ENCODE measurements at places on chromosomes 16 and 17.

GRCh38 chr16:28837672-28838557 lies 8.2 kb downstream of the TUFM start:
- no peak for DNase-seq

DNA sequence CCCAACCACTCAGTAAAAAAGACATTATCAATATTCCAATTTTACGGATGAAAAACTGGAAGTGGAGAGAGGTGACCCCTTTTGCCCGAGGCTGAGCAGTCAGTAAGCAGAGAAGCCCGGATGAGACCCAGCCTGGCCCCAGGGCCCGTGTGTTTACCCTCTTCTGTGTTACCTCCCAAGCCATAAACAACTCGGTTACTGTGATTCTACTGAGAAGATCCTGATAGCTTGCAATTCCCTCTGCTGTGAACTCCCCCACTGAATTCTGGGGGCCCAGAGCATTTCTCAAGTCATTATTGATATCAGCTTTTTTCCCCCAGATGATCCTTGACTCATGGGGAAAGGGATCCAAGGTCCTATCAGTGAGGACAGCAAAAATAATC lies 482.6 kb upstream of the ERCC4 start:
- DNase-seq = no peak

- DNase-seq = peak; percentile 80
Measured at GRCh38 chr16:11640987-11641817, 27.1 kb upstream of the SNN start.

DNA sequence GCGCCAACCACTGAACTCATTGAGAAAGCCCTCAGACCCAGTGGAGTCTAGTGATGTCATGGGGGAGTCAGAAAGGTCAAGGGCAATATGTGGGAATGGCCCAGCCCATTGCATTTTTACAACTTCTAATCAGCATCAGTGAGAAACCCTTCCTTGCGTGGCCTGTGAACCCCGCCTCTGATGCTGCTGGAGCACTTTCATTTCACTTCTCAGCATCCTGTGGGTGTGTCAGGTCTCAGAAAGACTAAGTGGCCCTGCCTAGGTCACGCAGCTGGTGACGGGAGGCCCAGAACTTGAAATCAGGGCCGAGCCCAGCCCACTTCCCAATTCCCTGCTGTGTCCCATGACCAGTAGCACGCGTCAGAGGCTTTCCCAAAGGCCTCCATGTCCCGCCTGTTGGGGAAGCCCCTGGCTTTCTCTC lies 6.1 kb downstream of the DNAI2 start:
- DNase-seq = no peak

- no peak for DNase-seq
Measured at GRCh38 chr16:66599726-66600125, 4.8 kb upstream of the CMTM3 start.

- peak; percentile 58 for DNase-seq
Measured at GRCh38 chr17:63774141-63774968, at the start of gene DDX42. Gene DDX42, plus strand, starts transcription at chr17:63774170. Its CDS starts 12,880 bp downstream, at chr17:63787050.

DNA sequence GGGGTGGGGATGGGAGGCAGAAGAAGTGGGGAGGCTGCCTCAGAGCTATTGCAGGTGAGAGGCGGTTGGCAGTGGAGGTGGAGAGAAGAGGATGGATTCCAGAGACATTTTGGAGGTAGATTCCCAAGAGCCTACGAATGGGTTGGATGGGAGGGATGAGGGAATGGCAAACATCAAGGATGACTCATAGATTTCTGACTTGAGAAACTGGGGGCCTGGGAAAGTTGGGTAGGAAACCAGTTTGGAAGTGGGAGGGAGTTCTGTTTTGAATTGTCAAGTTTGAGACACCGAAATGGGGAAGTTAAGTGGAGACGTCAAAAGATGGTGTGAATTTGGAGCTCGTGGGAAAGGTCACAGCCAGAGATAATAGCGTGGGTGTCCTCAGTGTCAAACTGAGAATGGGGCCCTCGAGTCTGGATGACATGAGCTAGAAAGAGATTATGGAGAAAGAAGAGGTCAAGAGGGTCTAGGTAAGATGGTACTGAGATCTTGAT lies 6.2 kb upstream of the CYLD start:
- DNase-seq = no peak

DNA sequence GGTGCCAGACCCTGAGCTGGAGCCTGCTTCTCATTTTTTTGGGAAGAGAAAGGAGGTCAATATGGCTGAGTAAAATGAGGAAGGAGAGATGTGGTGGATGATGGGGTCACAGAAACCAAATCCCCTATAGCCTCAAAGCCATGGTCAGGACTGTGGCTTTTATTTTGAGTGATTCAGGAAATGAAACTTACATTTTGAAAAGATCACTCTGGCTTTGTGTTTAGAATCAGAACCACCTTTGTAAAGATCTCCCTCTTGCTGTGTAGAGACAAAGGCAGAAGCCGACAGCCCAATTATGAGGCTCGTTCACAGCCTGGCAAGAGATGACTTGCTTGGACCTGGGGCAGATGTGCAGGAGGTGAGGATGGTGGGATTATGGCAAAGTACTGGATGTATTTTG lies 121.6 kb upstream of the ANKFN1 start:
- DNase-seq = no peak

DNA sequence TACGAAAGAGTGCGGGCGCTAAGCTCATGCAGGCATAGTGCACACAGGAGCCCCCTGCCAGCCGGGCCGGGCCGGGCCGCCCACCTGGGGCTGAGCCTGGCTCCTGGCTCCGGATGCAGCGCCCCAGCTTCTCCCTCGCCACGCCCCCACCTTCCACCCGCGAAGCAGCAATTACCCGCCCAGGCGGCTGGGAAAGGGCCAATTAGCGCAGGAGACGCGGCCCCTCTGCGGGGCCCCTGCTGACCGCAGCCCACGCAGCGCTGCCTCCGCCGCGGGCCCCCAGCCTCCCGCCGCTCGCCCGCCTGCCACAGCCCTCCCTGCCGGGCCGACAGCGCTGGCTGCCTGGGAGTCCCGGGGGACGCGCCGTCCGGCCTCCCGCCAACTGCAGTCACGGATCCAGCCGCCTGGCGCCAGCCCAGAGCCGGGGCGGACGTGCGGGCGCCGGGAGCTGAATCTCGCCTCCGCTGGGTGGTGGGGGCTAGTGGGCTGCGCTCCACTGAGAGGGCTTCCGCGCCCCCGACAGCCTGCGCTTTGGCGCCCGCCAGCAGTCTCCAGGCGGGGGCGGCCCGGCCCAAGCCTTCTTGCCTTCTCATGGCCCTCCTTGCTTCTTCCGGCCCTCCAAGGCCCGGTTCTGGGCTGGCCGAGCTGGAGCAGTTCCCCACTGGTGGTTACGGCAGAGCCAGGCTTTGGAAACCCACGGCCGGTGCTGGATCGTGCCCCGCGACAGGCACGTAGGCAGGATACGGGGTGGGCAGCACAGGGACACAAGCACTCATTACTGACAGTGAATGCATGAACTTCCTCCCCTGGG lies 14.9 kb upstream of the CBFB start:
- peak; percentile 34 for DNase-seq

DNA sequence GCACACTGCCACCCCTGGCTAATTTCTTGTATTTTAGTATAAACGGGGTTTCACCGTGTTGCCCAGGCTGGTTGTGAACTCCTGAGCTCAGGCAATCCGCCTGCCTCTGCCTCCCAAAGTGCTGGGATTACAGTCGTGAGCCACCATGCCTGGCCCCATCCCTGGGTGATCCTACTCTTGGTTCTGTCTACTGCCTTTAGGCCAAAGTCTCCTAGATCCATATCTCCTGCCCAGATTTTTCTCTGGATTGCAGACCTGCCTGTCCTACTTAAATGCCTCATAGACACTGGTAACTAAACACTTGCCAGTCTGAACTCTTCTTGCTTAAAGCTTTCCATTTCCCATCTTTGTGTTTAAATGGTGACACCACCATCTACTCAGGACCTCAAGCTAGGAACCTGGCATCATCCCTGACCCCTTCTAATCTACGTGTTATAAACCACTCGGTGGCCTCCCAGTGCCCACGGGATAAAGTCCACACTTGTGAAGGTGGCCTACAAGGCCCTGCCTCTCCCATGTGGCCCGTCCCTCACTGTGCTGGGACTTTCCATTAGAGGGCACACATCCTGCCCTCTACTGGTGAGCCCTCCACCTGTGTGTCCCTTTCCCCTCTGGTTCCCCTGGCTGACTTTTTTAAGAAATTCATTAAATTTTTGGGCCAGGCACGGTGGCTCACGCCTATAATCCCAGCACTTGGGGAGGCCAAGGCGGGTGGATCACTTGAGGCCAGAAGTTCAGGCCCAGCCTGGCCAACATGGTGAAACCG lies 51.1 kb downstream of the USP43 start:
- DNase-seq = no peak

DNA sequence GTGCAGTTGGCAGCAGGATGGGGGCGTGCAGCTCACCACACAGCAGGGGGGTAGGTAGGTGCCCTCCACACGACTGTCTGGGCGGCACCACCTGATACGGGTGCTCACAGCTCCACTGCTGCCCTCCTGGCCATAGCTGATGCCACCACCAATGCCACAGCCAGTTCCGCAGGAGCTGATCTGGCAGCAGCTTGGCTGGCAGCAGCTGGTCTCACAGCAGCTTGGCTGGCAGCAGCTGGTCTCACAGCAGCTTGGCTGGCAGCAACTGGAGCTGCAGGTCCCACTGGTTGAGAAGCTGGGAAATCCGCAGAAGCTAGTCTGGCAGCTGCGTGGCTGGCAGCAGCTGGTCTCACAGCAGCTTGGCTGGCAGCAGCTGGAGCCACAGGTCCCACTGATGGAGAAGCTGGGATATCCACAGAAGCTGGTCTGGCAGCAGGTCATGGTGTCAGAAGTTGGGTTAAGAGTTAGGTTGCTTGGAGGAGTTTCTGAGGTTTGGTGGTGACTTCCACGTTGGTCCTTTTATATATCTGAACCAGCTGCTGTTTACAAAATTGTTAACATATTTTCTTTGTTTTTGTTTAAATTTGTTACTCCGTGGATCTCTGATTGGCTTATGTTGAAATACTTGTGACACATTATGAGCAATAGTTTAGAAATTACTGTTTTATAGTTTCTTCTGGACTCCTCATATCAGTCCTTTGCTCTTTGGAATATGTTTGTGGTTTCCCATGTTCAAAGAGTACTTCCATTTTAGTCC lies at the start of gene KRTAP1-5:
Gene KRTAP1-5, minus strand, starts transcription at position 494 of the 757 bp plus-strand sequence. Its CDS starts 53 bp downstream, at position 441.
- peak; percentile 34 for DNase-seq

GRCh38 chr17:6700948-6701307 lies 12.2 kb downstream of the SLC13A5 start:
- no peak for DNase-seq

GRCh38 chr16:84600343-84601229 lies 17.3 kb downstream of the COTL1 start:
- DNase-seq = no peak

DNA sequence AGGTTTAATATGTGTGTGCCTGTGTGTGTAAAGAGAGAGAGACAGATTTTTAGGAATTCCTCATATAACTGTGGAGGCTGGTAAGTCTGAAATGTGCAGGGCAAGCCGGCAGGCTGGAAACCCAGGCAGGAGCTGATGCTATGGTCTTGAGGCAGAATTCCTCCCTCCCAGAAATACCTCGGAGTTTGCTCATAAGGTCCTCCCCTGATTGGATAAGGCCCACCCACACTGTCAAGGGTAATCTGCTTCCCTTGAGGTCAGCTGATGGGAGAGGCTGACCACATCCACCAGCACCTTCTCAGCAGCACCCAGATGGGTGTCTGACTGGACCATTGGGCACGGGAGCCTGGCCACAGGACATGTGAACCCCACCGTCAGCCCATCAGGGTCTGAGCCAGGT lies 42.4 kb downstream of the C16orf95 start:
- no peak for DNase-seq

GRCh38 chr16:78507576-78507975 lies 408.1 kb downstream of the WWOX start:
- DNase-seq = no peak

DNA sequence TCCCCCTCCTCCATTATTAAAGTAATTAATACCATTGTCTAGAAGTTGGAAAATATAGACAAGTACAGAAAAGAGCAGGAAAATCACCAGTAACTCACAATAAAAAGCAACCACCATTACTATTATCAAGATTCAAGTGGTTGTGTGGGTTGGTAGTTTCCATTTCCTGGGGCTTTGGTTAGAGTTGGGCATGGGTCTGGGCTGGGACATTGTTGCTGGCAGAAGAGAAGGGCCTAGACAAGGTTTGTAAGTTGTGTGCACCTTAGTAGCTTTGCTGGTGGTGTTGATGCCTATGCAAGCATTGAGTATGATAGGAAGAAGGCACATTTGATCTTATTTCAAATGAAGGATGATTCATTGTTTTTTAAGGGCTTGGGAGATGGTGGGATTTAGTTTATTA lies 25.4 kb upstream of the NFATC3 start:
- no peak for DNase-seq

- no peak for DNase-seq
Measured at GRCh38 chr17:15955793-15956541, 11.0 kb downstream of the ADORA2B start.

DNA sequence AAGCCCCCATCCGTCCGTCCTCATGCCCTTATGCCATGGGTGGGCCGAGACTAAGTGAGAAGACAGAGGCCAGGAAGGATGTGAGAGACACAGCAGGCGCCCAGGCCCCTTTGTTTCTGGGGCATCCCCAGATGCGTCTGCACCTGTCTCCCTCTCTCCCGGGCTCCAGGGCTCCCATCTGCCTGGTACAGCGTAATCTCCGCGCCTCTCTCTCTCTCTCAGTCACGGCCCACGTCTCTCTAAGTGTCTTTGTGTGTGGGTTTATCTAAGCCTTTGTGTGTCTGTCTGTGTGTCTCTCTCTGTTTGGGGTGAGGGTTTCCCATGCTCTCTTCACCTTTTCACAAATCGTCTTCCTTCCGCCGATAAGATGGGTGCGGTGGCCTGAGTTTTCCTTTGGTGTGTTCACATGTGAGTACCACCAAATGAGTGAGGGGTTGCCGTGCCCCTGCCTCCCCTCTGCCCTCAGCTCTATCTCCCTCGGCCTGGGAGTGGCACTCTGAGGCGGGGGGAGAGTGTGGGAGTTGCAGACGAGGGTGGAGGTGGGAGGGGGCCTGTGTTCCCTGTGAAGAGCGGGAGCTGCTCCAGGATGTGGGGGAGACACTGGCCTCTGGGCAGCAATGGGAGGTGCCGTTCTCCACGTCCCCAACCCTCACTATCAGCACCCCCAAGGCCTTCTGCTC lies 25.8 kb upstream of the ABCC3 start:
- no peak for DNase-seq

GRCh38 chr17:10894220-10894619 lies 56.3 kb upstream of the PIRT start:
- DNase-seq = no peak

DNA sequence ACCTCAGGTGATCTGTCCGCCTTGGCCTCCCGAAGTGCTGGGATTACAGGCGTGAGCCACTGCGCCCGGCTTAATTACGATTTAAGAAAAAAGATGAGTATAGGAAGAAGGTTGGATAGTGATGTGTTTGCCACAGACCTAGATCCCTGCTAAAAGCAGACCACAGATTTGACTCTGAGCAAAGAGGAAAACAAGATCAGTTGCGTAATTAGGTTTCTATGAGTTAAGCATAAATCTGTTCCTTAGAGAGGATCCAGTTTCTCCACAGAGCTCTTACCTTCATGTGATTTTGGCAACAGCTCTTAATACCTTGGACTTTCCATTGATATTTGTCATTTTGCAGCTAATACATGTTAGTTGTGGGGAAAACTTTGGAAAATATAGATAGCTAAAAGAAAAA lies 31.1 kb downstream of the CDH1 start:
- no peak for DNase-seq

Measured in epithelial cell of esophagus (primary cell).